ENCODE measurements at places on chromosomes 3 and 15.
A peak's percentile ranks its signal among the peaks of the same experiment; 100 is the strongest.

- no peak for DNase-seq
Observed at GRCh38 chr3:72652395-72652794, 195.8 kb downstream of the SHQ1 start.

DNA sequence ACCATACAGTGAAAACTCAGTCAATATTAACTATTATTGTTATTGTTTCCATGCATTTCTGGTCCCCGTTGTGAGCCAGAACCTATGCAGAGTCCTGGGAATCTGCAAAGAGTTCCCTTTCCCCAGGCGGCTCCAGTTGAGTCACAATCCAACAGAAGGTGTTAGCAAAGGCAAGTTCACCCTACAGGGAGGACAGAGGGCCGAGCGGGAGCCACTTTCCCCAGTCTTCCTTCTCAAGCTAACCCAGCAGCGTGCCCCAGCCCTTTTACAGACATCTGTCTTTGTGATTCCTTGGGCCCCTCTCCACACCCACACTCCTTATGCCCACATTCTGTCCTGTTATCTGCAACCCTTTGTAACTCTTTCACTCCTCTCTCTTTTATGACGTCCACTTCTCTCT lies 13.1 kb upstream of the LTF start:
- no peak for DNase-seq

DNA sequence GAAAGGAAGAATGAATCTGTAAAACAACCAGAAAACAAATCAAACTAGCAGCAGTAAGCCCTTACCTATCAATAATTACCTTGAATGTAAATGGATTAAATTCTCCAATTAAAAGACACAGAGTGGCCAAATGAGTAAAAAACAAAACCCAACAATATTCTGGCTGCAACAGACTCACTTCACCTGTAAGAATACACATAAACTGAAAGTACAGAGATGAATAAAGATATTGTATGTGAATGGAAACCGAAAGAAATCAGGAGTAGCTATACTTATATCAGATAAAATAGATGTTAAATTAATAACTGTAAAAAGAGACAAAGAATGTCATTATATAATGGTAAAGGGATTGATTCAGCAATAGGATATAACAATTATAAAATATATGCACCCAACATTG lies 514.5 kb upstream of the DPPA4 start:
- no peak for DNase-seq

DNA sequence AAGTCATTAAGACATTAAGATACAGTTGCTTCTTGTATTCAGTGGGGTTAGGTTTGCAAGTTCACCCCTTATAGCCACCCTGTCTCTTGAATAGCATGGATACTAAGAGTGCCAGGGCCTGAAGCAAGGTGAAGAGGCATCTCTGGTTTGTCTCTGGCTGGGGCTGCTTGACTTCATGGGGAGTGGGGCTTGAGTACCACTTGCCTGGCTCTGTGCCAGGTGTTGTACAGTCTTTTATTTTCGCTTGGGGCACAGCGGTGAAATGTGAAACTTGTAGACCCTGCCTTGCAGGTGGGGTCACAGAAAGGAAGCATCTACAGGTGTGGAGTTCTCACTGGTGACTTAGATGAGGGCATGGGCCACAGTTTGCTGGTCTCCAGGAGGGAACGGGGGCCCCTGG lies 152.1 kb downstream of the PDE8A start:
- DNase-seq, result no peak

DNA sequence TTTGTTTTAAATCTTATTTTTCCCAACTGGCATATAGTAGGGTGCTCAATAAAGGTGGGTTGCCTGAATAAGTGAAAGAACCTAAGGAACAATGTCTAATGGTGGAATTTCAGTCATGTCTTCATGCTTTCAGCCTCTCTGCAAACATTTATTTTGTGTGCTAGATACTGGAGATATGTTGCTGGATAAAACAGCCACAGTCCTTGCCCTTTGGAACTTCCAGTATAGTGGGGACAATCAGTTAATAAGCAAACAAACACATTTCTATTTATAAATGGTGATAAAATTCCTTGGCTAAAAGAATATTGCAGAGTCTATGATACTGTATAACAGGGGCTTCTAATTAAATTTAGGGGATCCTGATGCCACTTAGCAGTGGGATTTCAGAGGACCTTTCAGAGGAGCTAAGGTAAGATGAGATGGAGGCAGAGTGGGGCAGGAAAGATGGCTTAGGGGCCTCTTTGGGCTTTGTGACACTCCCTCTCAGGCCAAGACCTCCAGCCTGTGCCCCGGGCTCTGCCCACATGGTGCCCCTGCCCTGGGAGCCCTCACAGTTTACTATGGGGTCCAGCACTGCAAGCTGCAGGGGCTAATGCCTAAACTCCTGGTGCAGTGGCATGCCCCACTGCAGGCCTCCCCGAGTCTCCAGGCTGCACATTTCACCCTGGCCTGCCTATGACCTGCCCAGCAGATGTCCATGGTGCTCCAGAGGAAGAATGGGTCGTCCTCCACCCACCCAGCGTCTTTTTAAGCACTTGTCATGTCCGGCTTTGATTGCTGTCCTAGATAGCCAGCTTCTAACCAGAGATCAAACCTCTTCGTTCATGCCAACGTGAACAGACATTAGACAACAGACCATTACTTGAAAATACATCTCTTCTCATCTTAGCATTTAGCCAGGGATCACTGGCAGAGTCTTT lies 61.6 kb upstream of the PRR23C start:
- DNase-seq, result no peak

GRCh38 chr15:100835636-100836035 lies 44.0 kb upstream of the ALDH1A3 start:
- no peak for DNase-seq

GRCh38 chr15:27937851-27938250 lies 161.3 kb downstream of the OCA2 start:
- no peak for DNase-seq

DNA sequence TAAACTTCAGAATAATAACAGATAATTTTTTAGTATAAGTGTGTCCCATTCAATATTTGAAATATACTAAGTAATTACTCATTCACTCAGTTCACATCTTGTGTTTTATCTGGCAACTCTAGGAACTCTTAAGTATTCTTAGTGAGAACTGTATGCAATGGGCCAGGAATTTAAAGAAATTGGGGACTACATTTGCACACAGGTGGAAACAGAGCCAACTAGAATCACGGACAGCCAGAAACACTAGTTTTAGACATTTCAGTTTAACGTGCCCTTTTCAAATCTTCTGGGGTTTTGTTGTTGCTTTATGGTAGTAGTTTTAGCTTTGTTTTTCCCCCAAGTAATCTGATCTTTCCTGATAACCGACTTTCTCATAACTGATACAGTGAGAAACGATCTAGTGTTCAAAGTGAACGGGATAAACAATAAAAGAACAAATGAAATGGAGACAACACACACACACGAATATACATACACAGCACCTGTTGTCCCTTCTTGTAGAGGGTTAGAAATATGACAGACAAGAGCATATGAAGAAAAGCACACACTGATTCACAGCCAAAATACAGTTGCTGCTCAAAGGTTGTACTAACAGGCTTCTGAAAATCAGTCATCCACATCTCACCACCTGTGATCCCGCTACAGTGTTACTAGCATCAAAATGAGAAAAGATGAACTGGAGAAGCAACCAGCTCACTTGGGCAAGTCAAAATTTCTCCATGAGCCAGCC lies 167.0 kb downstream of the FMN1 start:
- DNase-seq, result no peak

- no peak for DNase-seq
Observed at GRCh38 chr3:33722626-33723370, 4.7 kb upstream of the CLASP2 start.

GRCh38 chr3:156648086-156648485 lies 26.3 kb upstream of the TIPARP start:
- no peak for DNase-seq

DNA sequence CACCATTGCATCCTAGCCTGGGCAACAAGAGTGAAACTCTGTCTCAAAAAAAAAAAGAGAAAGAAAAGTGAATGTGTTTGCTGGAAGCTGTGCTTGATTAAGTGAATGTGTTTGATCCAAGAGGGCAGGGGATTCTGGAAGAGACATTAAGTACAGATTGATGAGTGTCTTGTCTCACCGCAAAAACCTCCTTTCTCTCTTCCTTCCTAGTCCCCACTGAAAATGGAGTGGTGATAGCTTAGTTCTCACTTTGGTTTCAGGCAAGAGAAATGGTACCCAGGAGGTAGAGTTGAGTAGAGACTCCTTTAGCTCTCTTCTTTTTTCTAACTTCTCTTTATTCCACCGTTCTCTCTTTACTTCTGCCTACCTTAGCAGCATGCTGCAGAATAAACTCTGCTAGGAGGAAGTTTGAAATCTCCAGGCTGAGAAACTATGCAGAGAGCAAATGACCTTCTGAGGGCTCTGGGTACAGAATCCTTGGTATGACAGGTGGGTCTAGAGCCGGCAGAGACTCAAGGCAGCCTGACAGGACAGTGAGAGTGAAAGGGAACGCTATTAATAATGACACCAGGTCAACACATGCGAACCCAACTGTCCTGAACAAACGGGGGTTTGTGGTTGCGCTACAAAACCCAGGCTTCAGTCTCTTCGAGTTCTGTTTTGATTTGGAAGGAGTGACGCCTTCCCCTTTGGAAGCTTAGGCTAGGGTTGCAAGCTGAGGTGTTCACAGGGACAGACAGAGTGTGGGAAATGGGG lies 74.9 kb downstream of the SMAD3 start:
- peak; percentile 47 for DNase-seq

DNA sequence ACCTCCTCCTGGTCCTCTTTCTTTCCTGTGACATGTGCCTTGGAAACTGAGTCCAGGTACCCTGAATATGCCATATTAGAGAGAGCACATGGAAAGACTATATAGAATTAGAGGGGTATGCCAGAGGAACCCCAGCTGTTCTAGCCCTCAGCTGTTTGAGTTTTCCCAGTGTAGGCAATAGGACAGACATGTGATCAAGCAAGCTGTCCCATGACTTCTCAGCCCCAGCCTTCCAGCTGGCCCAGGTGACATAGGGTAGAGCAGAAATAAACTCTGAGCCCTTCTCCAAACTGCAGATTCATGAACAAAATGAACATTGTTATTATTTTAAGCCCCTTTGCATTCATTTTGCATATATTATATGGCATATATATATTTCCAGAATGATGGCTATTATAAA lies 118.7 kb downstream of the PPM1L start:
- no peak for DNase-seq

DNA sequence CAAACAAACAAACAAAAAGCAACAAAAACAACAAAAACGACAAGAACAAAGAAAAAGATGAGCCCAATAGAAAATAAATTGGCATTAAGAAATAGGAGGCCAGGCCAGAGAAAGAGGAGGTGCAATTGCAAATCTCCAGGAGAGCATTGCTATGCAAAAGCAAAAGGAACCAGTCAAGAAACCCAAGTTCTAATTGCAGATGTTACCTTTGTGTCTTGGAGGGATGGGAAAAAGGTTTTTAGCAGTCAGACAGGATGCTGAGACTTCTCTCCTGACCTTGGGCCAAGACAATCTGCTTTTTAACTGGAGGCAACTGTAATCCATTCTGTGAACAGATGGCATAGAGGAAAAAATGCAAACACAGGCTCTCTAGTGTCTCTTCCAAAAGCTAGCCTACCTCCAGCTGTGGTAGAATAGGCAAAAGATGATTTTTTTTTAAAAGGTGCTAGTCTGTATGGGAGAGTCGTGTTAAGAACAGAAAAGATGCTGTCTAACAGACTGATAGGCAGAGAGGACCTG lies 56.4 kb downstream of the LSAMP start:
- DNase-seq, result no peak

DNA sequence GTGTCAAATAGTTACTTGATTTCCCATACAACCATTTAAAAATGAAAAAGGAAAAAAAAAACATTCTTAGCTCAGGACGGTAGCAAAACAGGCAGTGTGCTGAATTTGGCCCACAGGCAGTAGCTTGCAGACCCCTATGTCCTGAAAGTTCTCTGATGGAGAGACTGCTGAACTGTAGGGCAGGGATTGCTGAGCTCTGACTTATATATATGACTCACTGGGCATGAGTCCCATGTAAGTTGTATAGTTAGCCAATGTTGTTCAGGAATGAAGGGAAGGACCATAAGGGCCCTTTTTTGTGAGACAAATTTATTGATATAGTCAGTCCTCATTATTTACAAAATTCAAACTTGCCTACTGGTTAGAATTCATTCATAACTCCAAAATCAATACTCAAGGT lies 36.9 kb upstream of the FRMD4B start:
- no peak for DNase-seq

- peak; percentile 38 for DNase-seq
Observed at GRCh38 chr3:133038731-133039375, 662 bp downstream of the TMEM108 start.

GRCh38 chr3:71087143-71088018 lies 496.1 kb downstream of the FOXP1 start:
- peak; percentile 64 for DNase-seq

DNA sequence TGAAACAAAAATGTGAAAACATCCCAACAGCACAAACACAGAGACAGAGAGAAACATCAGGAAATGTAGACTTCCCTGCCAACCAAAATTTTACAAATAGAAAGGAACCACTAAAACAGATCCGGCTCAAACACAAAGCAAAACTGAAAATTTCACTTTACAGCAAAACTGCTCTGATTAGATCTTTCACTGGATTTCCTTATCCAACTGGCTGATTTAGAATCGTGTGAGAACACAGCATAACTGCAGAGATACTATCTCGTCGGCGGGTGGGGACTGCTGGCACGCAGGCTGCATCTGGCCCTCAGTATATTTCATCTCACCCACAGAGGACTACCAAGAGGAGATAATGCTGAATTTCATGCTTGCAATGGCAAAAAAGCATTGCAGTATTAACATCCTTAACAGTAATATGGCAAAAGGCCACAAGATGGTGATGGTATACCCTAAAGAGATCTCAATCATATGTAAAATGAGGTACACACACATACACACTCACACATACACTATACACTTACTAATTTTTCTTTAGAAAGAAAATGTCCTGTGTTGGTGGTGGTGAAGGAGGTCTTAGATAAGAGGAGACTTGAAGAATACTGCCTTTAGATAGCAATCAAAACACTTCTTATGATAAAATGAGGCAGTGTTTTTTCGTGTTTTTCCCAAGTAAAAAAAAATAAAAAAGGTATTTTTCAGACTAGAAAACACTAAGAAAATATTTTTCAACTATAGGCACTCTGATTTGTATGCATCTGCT lies 10.6 kb upstream of the LEO1 start:
- peak; percentile 77 for DNase-seq

DNA sequence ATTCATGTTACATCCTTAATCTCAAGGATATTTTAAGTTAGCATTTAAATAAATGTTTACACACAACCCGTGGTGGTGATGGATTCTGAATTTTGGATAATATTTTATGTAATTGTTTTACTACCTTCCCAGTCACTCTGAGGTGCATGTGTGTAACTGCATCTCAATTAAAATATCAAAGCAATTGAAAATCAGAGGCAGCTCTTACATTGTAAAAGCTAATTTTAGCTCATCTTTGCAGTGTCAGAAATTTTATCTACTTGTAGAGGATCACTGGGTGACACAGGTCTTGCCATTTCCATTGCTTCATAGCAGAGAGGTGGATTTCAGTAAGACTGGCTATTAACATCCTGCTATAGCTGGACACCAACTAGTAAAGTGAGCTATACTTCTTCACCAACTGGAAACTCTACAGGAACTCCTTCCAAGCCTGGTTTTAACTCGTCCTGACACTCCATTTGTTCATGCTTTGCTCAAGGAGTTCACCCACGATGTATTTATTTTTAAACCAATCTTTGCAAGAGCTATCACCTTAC lies 19.6 kb upstream of the MITF start:
- no peak for DNase-seq

- DNase-seq, result no peak
Observed at GRCh38 chr15:53133255-53133850, 343.2 kb upstream of the ONECUT1 start.

- DNase-seq, result no peak
Observed at GRCh38 chr3:114308830-114309229, 15.0 kb downstream of the TIGIT start.

Measured in GM13977 (cell line).